A549 treated with Hydrocortisone at 1 μM for 4 hours (cell line): ENCODE measurements at places on chromosomes 11 and 22. TPM values are rescaled to one million over a fixed set of nuclear protein-coding genes. Genes with fewer than 3 reads are reported as not detected.

The MYRF gene
- total RNA-seq: 15.3 to 19.7 TPM (median 18.3 TPM) in 5 replicates

The OR51B2 gene
- total RNA-seq: not detected in 5 replicates

The SMIM38 gene
- total RNA-seq: 0.07 to 0.10 TPM (median 0.08 TPM) in 4 of 5 replicates, not detected in the other

The OR52I2 gene
- not detected in 5 replicates for total RNA-seq

The DDB1 gene
- 158 to 196 TPM (median 162 TPM) in 5 replicates for total RNA-seq

The SYT8 gene
- 0.32 to 0.90 TPM (median 0.46 TPM) in 5 replicates for total RNA-seq

The FGF3 gene
- total RNA-seq: not detected in 5 replicates

The UPK2 gene
- 0.55 to 1.2 TPM (median 1.1 TPM) in 5 replicates for total RNA-seq

The NUP98 gene
- total RNA-seq: 53.7 to 85.7 TPM (median 62.9 TPM) in 5 replicates

The ANO3 gene
- total RNA-seq: 0.03 to 0.05 TPM in 2 of 5 replicates, not detected in the others

The C11orf91 gene
- 0.85 to 2.1 TPM (median 2.0 TPM) in 5 replicates for total RNA-seq

The FJX1 gene
- total RNA-seq: 28.2 to 41.0 TPM (median 39.8 TPM) in 5 replicates

The MMP7 gene
- 21.8 to 34.2 TPM (median 23.2 TPM) in 5 replicates for total RNA-seq

The OR51B5 gene
- total RNA-seq: not detected in 5 replicates

The KCNJ1 gene
- 0.03 TPM in 1 of 5 replicates, not detected in the others for total RNA-seq

The OR8D1 gene
- total RNA-seq: not detected in 5 replicates

The NAALAD2 gene
- total RNA-seq: 0.03 TPM in 1 of 5 replicates, not detected in the others

The OR5A1 gene
- total RNA-seq: not detected in 5 replicates
